CD4-positive, alpha-beta T cell treated with Interleukin-2 at 100 ng/mL for 4 hours (primary cell): ENCODE measurements at places on chromosomes 2 and 18.

GRCh38 chr18:74478880-74479279 lies 17.3 kb upstream of the CNDP2 start:
- no peak for DNase-seq

- DNase-seq: no peak
Measured at GRCh38 chr2:177270531-177270930, 6.0 kb upstream of the NFE2L2 start.

DNA sequence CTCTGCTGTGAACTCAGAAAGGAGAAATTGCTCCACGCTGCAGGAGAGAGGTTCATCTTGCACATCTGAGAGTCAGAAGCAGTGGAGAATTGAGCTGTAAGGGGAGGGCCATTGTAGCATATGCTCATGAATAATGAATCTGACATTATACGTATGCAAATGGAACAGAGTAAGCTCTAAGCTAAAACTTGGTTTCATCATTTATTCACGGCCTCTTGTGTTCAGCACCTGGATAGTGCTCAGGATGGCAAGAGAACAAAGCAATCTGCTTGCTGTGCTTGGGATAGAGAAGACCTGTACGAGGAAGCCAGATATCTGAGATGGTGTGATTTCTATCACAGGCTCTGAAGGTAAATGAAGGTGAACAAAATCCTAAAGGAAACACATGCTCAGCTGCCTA lies 87.9 kb upstream of the GCFC2 start:
- DNase-seq: no peak

- no peak for DNase-seq
Measured at GRCh38 chr2:127277028-127277427, 16.9 kb downstream of the ERCC3 start.

DNA sequence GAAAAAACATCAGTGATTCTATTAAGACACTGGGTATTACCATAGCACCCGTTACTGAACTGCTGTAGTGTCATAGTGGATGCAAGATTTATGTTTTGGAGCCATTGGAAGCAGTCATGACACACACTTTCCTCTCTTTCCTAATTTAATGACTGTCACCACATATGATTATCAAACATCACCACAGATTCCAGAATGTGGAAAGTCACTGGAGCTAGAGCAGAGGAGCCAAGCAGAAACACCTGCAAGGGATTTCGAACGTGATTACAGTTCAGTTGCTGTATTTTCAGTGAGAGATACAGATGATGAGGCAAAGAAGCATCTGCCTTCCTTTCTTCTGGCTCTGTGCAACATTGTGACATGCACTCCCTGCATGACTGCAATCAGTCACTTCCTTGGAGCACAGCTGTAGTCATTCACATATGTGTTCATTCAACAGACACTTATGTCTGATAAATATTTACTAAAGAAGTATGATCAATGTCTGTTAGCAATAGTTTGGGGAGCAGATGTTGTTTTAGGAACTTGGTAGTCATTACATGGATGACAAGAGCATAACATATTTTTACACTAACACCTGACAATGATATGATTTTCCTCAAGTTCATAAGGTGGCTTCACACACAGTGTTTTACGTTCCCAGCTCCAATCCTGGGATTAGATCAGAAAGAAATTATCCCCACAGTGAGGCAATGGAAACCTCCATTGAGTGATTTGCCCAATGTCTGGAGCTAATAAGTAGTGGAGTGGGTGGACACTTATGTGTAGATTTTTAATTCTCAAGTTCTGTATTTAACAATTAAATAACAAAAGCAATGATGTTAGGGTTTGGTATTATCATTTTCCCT lies 416.6 kb downstream of the PLCL1 start:
- DNase-seq: no peak

- no peak for DNase-seq
Measured at GRCh38 chr2:17813742-17814473, 2.4 kb upstream of the MSGN1 start.

GRCh38 chr18:14974088-14974487 lies 226.1 kb downstream of the ANKRD30B start:
- DNase-seq: no peak

GRCh38 chr2:55158111-55158814 lies 73.8 kb downstream of the CLHC1 start:
- no peak for DNase-seq

DNA sequence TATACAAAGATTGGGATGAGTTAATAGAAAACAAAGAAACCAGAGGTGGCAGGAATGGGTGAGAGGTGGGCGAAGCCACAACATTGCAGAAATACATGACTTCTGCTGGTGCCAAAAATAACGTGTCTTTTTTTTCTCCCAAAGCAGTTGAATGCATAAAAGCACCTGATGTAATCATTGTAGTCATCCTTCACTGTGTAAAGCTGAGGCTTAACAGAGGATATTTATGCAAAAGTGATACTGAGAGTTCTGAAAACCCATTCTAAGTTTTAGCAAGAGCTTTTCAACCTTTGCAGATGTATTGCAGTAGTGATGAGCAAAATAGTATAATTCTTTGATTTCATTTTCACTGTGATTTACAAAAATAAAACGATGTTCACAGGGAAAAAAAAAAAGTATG lies 173.0 kb downstream of the PTGR3 start:
- no peak for DNase-seq

DNA sequence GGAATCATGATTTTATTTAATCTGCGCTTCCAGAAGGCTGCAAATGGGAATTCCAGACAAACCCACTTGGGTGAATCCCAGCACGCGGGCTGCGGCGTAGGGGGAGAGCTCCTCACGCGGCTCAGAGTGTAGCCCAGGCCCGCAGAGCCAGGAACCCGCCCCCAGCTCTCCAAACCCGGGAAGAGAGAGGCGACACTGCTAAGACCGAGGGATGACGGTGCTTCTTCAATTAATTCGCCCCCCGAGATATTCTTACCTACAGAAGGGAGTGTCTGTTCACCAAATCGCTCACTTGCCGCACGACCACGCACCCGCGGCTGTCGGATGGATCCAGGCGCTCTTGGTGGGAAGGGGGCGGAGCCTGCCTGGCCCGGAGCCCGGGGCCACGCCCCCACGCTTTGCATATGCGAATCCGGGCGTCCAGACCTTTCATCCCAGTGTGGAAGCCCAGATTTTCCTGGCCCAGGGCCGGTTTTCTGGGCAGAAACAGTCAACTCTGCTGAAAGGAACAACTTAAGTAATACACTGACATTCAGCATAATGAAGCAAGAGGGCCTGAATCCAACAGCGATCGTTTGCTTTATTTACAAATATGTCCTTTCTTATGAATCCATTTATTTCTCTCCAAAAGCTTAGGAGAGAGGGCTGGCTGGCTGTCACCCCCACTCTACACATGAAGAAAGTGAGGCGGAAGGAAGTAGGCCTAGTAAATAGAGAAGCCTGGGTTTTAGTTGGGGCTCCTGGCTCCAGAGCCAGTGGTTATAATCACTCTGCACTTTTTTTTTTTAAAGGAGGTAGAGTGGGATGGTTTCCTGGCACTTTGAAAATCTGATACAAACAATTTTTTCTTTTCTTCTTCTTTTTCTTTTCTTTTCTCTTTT lies at the start of gene SLC19A3:
Gene SLC19A3 (minus strand): TSS at position 342 of the 881 bp plus-strand sequence. CDS start 15,710 bp downstream, outside the sequence.
- no peak for DNase-seq

GRCh38 chr2:163633291-163633690 lies 102.5 kb downstream of the FIGN start:
- DNase-seq: no peak

DNA sequence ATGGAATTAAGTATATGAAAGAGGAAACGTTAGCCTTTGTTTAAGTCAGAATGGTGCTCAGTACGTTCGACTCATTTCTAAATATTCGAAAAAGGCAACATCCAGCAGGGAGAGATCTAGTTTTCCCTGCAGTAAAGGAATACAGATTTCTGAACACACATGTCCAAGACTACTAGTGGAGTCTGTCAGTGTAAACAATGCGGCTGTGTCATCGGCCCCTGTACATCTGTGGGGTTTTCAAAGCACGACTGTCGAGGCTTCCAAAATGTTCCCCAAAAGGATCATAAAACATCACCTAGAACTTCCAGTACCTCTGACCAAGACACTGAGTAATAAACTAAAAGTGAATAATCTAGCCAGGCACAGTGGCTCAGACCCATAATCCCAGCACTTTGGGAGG lies 112.8 kb downstream of the ZNF516 start:
- no peak for DNase-seq

GRCh38 chr18:58205443-58206160 lies 161.6 kb downstream of the NEDD4L start:
- no peak for DNase-seq

DNA sequence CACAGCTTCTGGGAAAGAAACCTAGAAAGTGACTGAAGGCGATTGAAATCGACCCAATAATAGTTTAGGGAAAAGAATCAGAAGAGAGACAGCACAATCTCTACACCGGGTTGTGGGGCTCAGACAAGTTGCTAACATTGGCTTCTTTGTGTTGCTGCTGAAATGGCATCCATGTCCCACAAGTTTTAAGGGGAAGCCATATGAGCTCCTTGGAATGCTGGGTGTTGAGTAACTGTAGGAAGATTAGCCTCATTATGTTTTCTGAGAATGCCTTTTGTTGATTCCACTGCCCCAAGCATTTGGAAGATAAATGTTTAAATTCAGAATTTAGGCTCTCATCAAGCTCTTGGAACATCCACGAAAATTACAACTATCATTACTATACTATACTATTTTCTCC lies 73.4 kb upstream of the NEUROD1 start:
- no peak for DNase-seq

DNA sequence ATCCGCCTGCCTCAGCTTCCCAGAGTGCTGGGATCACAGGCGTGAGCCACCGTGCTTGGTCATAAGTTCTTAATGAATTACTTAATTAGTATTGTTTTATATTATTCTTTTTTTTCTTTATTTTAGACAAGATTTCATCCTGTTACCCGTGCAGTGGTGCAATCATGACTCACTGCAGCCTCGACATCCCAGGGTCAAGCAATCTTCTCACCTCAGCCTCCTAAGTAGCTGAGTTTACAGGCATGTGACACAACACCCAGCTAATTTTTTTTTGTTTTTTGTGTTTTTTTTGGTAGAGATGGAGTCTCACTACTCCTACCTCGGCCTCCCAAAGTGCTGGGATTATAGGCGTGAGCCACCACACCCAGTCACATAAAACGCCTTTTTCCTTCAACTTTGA lies 17.3 kb downstream of the C2orf42 start:
- DNase-seq: no peak

GRCh38 chr2:44934038-44934982 lies 7.2 kb upstream of the SIX3 start:
- DNase-seq: no peak

DNA sequence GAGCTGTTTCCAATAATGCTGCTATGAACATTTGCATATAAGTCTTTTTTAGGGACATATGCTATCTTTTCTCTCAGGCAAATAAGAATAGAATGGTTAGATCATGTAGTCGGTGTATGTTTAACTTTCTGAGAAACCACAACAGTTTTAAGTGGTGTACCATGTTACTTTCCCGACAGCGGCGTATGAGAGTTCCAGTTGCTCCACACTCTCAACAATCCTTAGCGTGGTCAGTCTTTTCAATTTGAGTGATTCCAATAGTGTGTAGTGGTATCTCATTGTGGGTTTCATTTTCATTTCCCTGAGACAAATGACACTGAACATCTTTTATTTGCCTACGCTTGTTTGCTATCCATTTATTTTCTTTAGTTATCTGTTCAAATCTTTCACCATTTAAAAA lies 149.5 kb downstream of the ACOXL start:
- no peak for DNase-seq

- DNase-seq: no peak
Measured at GRCh38 chr18:10015288-10015701, 101.5 kb downstream of the VAPA start.

DNA sequence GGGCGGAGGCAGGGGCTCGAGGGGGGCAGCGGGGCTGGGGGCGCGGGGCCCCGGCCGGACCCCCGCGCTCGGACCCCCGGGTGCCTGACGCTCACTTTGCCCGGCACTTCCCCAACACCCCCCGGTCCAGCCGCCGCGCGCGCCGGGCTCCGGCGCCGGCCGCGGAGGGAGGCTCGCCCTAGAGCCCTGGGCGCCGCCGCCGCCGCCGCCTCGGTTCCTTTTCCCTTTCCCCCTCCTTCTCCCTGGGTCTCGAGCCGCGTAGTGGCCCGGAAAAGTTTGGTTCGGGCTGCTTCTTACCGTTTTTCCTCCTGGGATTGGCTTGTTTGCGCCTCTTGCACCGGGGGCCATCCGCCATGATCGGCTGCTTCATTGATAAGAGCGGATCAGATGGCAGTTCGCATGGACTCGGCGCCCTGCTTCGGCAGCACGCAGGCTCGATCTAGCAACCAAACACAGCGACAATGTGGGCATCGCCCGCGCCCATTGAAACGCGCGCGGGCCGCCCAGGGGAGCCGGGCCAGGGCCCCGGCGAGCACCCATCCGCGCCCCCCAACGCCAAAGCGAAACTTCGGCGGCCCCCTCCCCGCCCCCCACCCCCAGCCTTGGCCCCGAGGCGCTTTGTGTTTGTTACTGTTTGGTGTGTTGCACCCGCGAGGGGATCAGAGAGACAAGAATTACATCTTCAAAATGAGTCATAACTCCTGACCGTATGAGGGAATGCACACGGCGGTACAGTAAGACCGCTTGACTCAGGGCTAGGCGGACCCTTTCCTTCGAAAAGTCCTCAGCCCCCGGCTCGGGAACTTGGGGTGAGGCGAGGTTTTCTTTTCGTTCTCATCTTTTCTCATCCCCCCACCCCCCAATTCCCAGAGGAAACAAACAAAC lies 2.7 kb downstream of the ZEB2 start:
- DNase-seq: peak; percentile 67
